Hematopoietic multipotent progenitor cell treated with erythropoietin and hydrocortisone succinate and interleukin-3 and kit ligand, for 4 days (in vitro differentiated cells): ENCODE measurements at places on chromosomes 2 and 18.
A peak's percentile ranks its signal among the peaks of the same experiment; 100 is the strongest.

DNA sequence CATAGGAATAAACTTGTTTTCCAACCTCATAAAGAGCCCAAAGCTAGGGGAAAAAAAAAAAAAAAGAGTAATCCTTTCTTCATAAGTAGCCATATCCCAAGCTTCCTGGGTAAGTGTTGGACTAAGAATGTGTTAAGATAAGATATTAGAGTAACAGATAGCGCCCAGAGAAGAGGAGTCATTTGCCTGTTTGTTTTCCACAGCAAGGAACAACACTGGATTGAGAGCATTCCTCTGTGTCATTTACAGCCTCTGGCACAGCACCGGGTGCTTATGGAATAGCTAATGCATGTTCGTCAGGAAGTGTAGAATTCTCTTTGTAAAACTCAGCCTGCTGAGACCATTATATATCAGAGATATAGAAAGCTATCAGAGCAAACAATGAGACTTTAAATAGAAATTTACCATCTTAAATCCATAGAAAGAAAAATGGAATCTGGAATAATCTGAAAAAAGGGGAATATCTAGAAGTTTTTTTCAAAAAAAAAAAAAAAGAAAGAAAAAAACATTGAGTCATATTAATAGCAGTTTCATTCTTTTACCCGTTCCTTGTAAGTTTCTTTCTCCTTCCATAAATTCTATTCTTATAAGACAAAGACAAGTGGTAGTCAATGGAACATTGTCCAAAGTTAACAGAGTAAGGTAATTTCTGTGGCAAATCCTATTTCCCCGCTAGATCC, 37.6 kb downstream of the LRP2 start:
- no peak for DNase-seq

DNA sequence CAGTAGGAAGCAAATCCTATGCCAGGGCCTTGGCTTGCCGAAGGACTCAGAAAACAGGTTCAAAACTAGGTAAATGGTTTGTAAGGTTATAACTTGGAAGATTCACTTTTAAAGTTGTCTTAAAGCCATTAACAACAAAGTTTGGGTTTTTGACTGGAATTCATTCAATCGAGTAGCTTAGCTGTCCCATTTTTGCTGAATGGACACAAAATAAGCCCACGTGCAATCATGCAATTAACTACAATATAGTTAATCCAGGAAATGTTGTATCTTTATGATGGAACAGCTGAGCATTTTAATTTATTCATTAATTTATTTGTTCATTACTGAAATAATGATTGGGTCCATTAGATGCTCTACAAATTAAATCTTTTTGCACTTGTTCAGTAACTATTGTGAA, 18.3 kb upstream of the APCDD1 start:
- no peak for DNase-seq

- DNase-seq: no peak
Measured at GRCh38 chr2:17164550-17164949, 353.7 kb downstream of the RAD51AP2 start.

- peak; percentile 62 for DNase-seq
Measured at GRCh38 chr2:227029426-227030105, 134.4 kb downstream of the COL4A4 start.

DNA sequence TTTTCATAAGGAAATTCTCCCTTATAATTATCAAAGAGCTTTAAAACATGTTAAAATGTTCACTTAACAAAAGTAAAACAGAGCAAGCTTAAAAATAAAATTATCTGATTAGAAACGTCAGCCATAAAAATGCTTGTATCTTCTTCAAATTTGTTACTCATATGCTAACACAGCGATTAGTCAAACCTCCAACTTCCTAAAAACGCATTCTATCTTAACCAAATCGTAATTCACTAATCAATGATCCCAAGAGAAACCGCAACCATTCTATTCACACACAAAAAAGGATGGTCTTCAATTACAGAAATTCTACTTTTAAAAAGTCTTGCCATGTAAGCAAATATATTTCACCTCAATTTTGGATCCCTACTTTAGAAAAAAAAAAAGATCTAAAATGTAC, 1.9 kb downstream of the STK17B start:
- DNase-seq: peak; percentile 38

GRCh38 chr18:9615280-9615797, 980 bp upstream of the PPP4R1 start:
- DNase-seq: no peak

GRCh38 chr2:118721817-118722551, 125.5 kb downstream of the EN1 start:
- no peak for DNase-seq

- no peak for DNase-seq
Measured at GRCh38 chr2:29898999-29899398, 22.4 kb downstream of the ALK start.

GRCh38 chr2:230042195-230042594, 26.5 kb downstream of the SLC16A14 start:
- no peak for DNase-seq

DNA sequence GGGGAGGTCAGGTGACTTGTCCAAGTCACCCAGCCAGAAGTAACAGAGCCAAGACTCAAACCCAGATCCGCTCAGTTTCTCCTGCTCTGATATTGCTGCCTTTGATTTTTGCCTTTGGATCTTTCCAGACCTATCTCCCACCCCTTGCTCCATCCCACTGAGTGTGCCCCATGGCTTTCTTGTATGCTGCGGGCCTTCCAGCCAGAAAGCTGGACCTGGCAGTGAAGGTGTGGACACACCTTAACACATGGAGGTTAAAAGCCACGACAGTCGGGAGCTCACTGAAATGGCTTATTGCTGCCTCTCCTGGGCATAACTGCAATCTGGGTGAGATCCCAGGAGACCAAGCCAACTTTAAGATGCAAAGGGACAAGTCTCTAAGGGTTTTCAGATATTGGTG, 86.7 kb downstream of the LONRF2 start:
- DNase-seq: no peak

- no peak for DNase-seq
Measured at GRCh38 chr2:226601881-226602662, 197.5 kb downstream of the IRS1 start.

DNA sequence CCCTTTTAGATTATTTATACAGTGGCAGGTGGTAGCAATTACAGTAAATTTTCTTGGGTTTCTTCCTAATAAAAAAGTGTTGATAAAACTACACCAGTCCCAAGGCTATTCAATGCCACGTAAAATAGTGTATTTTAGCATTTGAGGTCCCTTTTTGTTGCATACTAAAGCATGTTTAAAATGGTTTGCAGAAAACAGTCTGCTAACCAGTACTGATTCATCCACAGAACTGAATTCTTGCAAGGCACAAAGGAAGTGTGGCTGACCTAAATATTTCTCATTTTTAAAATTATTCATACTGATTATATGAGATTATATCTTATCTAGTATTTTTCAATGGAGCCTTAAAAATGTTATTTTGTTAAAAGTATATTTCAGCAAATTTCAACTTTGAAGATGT, 98.1 kb downstream of the SMAD2 start:
- DNase-seq: no peak
